SK-N-MC (cell line): ENCODE measurements at places on chromosomes 7 and 10.

- no peak for DNase-seq
Measured at GRCh38 chr7:151385626-151386300, 24.1 kb downstream of the WDR86 start.

DNA sequence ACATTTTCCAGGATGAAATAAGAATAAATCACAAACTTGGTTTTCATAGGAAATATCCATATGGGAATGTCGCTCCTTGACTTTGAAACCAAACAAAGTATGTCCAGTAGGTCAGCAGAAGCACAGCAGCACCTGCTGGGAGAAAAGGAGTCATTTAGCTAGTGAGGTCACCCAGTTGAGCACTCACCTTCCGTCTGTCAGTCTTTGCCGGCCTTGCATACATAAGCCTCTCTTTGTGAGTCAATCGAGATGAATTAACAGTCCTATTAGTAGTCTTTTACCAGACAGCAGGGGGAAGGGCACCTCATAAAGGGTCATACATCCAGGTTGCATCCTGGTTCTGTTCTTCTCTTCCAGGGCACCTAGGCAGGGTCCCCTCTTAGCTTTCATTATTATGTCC lies 232.5 kb upstream of the FZD1 start:
- DNase-seq: no peak

DNA sequence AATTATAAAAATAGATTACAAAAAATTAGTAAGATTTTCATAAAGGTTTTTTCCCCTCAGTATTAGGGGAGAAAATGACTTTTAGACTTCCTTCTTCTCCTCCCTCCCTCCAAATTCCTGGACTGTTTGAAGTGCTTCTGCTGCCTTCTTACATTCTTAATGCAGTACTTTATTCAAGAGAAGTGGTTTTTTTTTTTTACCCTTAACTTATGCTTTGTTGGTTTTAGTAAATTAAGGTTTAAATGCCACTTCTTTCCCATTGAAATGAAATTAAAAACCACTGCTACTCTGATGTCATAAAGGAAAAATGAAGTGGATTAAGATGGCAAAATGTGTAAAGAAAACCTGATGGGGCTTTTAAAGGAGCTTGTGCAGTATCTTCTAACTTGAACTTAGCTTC lies 140.7 kb downstream of the VTI1A start:
- no peak for DNase-seq

GRCh38 chr10:27344568-27345454 lies 104.2 kb upstream of the ACBD5 start:
- DNase-seq: no peak

DNA sequence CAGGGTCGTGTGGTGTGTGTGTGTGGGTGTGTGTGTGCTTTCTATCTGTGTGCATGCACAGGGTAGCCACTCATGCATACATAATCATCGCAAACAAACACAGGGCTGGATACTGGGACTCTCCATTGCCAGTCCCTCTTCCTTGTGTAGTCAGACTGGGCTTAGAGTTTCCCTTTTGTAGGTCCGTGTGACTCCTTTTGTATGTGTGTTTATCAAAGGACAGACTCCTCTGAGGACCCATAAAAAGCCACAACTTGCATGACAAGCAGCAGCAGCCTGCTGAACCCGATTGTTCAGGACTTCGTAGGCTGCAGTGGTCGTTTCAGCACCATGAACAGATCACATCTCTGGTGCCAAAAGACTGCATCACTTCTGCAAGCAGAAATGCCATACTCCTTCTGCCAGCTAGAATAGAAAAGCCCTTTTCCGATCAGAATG lies 895 bp downstream of the VSTM2A start:
- no peak for DNase-seq

- DNase-seq: no peak
Measured at GRCh38 chr10:36366065-36366464, 724.0 kb upstream of the FZD8 start.

DNA sequence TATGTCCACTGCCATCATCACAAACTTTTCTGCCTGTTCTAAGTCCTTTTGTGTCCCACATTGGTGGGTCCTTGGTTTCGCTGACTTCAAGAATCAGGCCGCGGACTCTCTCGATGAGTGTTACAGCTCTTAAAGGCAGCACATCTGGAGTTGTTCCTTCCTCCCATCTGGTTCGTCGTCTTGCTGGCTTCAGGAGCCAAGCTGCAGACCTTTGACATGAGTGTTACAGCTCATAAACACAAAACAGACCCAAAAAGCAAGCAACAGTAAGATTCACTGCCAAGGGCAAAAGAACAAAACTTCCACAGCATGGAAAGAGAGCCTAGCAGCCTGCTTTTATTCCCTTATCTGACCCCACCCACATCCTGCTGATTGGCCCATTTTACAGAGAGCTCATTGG lies 30.2 kb downstream of the ASNS start:
- DNase-seq: no peak

GRCh38 chr7:122315507-122316466 lies 11.2 kb upstream of the FEZF1 start:
- DNase-seq: no peak

- DNase-seq: no peak
Measured at GRCh38 chr7:73831834-73832651, 1.2 kb downstream of the CLDN4 start.

DNA sequence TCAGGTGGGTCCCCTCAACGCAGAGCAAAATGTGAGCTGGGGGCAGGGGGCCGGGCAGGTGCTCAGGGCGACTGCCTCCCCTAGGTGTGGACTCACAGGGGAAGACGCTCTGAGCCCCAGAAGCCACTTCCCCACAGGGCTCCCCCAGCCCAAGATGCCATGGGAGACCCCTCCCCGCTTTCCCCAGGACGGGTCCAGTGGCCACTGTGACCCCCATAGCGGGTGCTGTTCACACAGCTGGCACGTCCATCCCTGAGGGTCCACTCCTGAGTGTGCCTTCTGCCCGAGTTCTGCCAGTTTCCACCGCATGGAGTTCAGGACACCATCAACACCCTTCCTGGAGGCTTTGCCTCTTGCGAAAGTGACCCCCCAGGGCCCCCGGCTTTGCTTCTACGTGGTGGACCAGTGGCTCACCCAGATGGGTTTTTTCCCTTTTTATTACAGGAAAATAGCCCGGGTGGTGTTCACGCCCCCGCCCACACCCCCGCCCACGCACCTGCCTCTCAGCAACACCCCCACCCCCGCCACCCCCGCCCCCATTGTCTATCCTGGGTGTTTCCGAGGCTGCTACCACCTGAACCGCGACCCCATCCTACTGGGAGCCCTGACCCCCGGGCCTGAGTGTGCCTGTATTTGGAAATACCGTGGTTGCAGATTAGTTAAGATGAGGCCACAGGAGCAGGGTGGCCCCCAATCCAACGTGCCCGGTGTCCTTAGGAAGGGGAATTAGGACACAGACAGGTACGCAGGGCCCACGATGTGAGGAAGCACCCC lies 32.0 kb downstream of the ADAP1 start:
- DNase-seq: no peak

- DNase-seq: no peak
Measured at GRCh38 chr10:8594176-8594575, 539.7 kb downstream of the GATA3 start.

GRCh38 chr7:95553939-95554338 lies 42.4 kb downstream of the PDK4 start:
- DNase-seq: no peak

GRCh38 chr10:123746942-123747341 lies 80.8 kb downstream of the GPR26 start:
- no peak for DNase-seq

DNA sequence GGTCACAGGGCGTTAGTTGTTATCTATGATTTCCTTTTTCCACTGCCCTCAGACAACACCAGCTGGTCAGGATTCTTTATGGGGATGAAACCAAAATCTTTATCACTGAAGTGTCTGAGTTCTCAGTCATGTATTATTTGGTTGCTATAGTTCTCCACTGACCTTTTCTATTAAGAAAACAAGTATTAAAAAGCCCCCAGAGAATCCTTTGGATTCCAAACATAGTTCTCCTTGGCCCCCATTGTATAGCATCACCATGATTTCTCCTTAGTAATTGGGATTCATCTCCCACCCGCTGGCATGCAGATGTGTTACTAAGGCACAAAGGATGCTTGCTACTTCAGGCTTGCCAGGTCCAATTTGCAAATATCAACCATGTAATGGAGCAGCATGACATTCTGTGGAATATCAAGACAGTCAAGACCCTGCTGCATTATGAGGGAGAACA lies 94.3 kb downstream of the IQUB start:
- no peak for DNase-seq

GRCh38 chr10:21487416-21488180 lies 37.9 kb downstream of the SKIDA1 start:
- DNase-seq: no peak

- DNase-seq: no peak
Measured at GRCh38 chr10:132178672-132179545, 7.8 kb upstream of the DPYSL4 start.

GRCh38 chr7:7920056-7920455 lies 48.5 kb upstream of the GLCCI1 start:
- DNase-seq: no peak

GRCh38 chr7:151607464-151607867 lies 87.8 kb upstream of the RHEB start:
- no peak for DNase-seq

GRCh38 chr10:84140036-84140379 lies 699 bp downstream of the GHITM start:
- DNase-seq: no peak

DNA sequence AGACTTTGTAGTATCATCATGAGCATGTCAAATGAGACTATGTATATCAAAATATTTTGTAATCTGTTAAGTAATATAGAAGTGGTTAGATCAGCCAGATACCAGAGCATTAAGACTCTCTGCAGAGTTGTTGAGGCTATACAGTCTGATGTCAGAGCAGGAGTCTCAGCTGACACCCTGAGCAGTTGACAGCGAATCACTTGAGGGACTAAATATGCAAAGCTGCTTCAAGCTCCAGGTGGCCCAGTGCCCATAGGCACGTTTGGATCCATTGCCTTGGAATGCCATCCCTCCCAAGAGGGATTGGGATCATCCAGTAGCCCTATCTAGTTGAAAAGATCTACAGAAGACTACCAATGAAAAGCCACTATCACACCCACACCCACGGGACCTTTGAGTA lies 210.2 kb downstream of the TAX1BP1 start:
- DNase-seq: no peak

- no peak for DNase-seq
Measured at GRCh38 chr7:27237735-27238334, 4.8 kb upstream of the EVX1 start.

DNA sequence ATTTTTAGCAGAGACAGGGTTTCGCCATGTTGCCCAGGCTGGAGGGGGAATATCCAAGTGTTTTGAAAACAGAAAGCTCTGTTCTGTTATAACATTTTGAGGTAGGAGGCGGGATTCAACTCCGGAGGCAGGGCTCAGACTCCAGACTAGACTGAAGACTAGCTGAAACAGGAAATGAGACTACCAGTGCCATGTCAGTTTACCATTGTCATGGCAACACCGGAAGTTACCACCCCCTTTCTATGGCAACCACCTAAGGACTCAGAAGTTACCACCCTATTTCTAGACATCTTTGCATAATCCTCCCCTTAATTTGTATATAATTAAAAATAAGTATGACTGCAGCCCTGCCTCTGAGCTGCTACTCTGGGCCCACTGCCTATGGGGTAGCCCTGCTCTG lies 1069.1 kb upstream of the AUTS2 start:
- DNase-seq: peak; percentile 37

DNA sequence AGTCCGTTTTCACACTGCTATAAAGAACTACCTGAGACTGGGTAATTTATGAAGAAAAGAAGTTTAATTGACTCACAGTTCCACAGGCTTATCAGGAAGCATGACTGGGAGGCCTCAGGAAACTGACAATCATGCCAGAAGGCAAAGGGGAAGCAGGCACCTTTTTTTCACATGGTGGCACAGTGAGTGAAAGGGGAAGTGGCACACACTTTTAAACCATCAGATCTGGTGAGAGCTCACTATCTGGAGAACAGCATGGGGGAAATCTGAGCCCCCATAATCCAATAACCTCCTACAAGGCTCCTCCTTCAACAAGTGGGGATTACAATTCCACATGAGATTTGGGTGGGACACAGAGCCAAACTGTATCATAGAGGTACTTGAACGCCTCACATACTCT lies 30.0 kb downstream of the AGR3 start:
- no peak for DNase-seq

- no peak for DNase-seq
Measured at GRCh38 chr10:44713307-44713706, 197.8 kb upstream of the TMEM72 start.

- DNase-seq: no peak
Measured at GRCh38 chr7:2093215-2093842, 139.4 kb downstream of the MAD1L1 start.

- no peak for DNase-seq
Measured at GRCh38 chr7:14754631-14755030, 147.9 kb downstream of the DGKB start.

- no peak for DNase-seq
Measured at GRCh38 chr7:107322015-107322414, 147.8 kb upstream of the GPR22 start.

GRCh38 chr7:17787257-17787656 lies 153.0 kb downstream of the SNX13 start:
- DNase-seq: no peak

GRCh38 chr7:2164646-2165045 lies 68.1 kb downstream of the MAD1L1 start:
- DNase-seq: no peak

- no peak for DNase-seq
Measured at GRCh38 chr7:134422008-134422407, 36.9 kb downstream of the AKR1B1 start.

- no peak for DNase-seq
Measured at GRCh38 chr10:67200913-67201564, 275.2 kb downstream of the LRRTM3 start.

DNA sequence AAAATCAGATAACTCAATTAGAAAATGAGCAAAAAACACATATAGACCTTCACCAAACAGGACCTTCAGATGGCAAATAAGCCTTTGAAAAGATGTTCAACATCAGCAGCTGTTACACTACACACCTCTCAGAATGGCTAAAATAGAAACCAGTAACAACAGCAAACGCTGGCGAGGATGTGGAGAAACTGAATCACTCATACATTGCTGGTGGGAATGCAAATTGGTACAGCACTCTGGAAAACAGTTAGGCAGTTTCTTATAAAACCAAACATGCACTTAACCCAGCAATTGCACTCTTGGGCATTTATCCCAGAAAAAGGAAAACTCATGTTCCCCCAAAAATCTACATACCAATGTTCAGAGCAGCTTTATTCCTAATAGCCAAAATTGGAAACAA lies 37.7 kb upstream of the SMARCD3 start:
- DNase-seq: no peak

DNA sequence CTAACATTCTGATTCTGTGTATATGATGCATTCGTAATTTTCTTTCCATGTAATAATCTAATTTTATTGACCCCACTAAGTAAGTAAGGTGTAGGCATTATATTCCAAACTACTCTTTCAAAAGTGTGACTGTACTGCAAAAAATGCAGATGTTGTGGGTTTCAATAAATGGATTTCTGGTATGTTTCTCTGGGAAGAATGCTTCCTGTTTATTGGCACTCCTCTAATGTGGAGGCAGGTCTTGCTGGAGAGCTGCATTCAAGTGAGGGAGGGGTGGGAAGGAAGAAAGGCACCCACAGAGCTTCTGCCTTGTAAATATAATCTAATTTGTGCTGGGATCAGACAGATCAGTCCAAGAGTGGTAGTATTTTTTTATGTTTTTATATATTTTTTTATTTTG lies 23.9 kb downstream of the ST7 start:
- no peak for DNase-seq
